Hematopoietic multipotent progenitor cell treated with erythropoietin and hydrocortisone succinate and interleukin-3 and kit ligand, for 15 days (in vitro differentiated cells): ENCODE measurements at places on chromosomes 16 and 17.

DNA sequence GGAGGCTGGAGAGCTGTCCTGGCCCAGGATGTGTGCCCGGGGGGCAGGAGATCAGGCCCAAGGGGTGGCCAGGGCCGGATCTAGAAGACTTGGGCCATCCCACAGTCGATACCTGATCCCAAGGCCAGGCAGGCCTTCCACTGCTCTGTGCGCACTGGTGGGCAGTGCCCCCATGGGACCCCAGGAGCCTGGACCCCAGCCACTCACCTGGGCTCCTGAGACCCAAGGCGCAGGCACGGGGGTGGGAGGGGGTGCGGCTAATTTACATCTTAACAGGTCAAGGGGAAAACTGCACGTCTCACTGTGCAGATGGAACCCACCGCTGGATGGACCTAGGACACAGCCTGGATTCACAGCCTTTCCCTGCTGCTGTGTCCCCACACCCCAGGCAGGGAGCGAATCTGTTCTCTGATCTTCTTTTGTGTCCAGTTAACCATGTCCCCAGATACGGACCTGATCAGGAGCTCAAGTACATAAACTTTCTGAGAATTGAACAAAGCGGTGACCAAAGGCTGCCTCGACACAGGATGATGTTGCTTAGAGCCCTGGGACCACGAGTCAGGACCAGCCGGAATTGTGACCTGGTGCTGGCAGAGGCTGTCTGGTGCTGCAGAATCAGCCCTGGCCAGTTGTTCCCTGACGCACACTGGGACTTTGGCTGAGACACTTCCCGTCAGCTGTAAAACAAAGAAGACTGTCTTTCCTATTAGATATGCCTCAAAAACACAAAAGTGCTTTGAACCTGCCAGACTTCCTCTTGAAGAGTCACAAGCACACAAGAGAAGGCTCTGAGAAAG, 60.6 kb downstream of the TNFRSF13B start:
- DNase-seq = no peak

GRCh38 chr16:48383009-48383876, 2.0 kb downstream of the SIAH1 start:
- DNase-seq = no peak

DNA sequence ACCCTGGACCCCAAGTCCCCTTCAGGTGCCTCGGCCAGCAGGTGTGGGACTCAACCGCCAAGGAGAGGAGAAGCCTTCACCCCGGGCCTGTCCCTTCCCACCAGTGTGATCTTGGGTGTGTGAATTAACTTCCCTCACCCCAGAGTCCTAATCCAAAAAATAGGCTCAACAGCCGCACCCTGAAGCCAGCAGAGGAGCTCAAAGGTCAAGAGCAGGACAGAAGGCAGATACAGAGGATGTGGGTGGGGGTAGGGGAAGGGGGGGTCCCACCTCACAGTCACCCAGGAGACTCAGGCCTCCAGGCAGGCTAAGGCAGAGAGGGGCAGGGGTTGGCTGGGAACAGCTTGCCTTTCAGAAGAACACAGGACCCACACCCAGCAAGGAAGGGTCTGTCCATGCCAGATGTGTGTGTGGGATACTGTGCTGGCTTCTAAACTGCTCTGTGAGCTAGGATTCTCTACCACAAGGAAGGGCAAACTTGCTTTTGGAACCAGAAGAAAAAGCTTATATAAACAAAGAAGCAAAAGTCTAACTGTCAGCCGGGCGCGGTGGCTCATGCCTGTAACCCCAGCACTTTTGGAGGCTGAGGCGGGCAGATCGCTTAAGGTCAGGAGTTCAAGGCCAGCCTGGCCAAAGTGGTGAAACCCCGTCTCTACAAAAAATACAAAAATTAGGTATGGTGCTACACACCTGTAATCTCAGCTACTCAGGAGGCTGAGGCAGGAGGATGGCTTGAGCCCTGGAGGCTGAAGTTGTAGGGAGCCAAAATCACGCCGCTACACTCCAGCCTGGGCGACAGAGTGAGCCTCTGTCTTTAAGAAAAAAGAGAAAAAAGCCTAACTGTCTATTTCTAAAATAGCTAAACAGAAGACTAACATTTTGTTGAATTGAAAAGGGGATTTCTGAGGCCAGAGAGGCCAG, 4.6 kb downstream of the PIEZO1 start:
- DNase-seq = no peak

DNA sequence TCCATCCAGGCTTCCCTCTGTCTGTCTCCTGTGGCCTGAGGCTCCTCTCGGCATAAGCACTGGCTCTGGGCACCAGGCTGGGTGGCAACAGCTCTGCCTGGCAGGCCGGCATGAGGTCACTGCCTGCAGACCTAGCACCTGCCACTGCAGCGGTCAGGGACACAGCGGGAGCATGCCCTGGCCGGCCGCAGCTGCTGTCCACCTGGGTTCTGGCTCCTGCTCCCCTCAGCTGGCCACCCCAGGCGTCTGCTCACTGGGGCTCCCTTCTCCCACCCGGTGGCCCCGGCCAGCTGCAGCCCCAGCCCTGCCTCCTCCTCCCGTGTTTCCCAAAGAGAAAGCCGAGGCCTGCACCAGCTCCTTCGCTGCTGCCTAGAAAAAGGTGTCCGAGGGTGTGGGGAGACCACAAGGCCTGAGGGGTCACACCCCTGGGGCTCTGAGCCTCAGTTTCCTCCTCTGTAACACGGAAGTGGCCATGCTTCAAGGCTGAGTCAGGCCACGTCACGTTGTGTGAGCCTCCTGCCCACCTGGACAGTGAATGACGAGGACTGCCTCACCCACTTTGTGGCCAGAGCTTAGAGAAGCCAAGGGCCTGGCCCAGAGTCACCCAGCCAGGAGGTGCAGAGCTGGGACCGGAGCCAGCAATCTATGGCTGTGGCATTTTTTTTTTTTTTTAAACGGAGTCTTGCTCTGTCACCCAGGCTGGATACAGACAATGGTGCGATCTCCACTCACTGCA, 6.7 kb downstream of the NTHL1 start:
- no peak for DNase-seq

GRCh38 chr17:37510056-37510455, 20.4 kb downstream of the DUSP14 start:
- DNase-seq = no peak

DNA sequence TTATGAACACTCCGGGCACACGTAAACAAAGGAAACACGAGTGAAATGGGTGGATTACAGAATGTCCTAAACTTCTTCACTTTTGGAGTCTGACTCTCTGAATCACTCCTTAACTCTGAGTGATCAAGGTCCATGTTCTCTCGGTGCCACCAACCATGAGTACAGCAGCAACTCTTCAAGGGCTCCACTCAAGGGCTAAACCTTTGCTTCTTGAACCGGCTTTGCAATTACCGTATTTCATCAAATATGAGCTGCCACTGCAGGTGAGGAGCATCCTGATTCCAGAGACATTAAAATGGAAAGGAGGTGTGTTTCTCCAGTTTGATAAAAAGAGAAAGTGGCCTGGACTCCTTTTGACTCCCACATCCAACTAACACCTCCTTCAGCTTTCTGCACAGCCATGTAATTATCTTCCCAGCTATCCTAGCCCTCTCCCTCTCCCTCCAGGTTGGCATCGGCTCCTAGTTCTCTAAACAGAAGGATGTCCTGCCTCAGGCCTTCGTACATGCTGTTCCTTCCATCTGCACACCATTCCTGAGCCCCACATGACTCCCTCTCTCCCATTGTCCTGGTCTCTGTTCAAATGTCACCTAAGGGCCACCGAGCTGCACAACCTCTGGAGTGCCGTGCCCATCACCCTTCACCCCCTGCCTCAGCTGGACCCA, 61.4 kb downstream of the ZDHHC7 start:
- no peak for DNase-seq

DNA sequence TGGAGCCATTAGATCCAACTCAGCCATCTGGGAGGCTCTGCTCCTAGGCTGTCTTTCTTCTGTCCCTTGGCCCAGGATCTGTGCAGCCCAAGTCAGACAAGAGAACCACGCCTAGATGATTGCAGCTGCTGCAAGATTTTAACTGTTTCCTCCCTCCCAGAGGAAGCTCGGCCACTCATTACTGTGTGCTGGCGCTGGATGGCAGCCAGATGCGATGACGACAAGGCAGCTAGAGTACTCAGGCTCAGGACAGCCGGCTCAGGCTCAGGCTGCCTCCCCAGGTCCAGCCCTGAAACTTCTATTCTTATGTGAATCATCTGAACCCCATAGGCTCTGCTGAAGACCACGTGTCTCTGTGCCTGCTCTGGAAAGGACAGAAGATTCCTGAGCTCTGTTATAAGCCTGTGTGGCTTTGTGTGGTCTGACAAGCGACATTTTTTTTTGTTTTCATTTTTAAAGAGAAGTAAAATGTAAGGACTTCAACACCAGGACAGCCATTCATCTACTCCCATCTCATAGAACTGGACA, 32.1 kb upstream of the FBXW10B start:
- DNase-seq = peak; percentile 49

DNA sequence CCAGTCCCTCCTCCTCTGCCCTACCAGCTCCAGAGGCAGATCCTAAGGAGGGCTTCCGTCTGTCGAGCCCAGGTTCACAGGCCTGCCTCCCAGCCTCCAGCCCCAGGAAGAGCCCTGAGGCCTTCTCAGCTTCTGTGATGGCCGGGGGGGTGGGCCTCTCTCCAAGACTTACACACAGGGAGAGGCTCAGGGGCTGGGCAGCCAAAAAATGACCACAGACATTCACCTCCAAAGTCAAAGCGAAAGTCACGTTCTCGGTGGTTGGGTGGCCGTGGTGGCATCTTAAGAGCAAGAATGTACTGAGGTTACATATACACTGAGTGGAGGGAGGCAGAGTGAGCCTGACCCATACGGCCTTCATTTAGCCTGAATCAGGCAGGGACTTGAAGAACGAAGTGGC, 119.1 kb downstream of the CCDC182 start:
- DNase-seq = no peak

- no peak for DNase-seq
Measured at GRCh38 chr16:3691761-3692160, 25.6 kb downstream of the TRAP1 start.

GRCh38 chr16:55082591-55082976, 151.9 kb downstream of the IRX5 start:
- no peak for DNase-seq

DNA sequence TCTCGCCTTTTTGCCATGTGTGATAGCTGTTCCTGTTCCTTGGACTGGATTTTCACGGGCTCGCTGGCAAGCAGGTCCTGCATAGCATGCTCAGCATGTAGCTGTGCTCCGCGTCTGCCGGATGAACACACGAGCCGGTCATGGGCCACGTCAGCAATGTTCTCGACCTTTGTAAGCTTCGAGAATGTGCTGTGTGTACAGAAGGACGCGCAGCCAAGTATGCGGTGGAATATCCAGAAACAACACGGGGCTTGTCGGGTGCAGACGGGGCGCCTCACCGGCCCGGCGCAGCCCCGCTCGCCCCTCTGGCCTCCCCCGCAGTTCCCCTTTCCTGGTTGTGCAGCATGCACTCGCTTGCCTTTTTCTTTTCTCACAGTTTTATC, 42.2 kb downstream of the RPTOR start:
- no peak for DNase-seq

DNA sequence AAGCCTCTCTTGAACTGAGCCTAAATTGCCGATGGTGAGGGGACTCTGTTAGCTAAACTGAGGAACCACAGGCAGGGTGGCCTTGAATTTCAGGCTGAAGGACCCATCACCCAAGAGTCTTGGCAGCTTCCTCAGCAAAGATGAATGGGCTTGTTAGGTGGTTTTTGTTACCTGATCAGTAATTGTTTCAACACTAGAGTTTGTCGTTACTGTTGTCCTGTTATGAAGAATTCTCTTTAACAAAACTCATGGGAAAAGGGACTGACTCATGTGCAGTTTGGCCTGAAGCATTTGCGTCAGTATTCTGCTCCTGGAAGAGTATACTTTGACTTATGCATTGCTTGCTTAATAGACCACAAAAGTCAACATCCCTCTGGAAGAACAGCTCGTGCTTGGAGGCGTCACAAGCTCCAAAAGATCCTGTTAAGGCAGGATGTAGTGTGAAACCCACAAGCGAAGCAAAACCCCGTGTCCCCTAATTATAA, 206.0 kb downstream of the IRX3 start:
- no peak for DNase-seq

- DNase-seq = no peak
Measured at GRCh38 chr16:89623511-89624261, 10.2 kb downstream of the DPEP1 start.

DNA sequence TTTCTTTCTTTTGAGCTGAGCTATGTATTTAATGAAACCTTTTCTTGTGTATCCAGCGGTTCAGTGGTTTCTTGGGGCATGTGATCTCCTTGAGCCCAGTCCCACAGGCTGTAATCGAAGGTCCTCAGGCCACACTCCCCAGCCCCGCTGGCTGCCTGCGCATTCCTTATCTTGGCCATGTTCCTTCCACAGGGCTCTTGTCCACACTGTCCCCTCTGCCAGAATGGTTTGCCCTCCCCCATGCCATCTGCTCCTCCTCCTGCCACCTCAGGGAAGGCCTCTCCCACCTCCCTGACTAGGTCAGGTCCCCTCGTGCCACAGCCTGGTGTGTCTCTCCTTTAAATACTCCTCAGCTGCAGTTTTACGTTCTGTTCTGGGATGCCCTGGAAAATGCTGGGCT, 12.1 kb upstream of the NLRC5 start:
- DNase-seq = no peak

GRCh38 chr17:5181509-5182305, 10.0 kb downstream of the ZNF594 start:
- no peak for DNase-seq

- no peak for DNase-seq
Measured at GRCh38 chr16:23640615-23640930, 537 bp downstream of the PALB2 start.

DNA sequence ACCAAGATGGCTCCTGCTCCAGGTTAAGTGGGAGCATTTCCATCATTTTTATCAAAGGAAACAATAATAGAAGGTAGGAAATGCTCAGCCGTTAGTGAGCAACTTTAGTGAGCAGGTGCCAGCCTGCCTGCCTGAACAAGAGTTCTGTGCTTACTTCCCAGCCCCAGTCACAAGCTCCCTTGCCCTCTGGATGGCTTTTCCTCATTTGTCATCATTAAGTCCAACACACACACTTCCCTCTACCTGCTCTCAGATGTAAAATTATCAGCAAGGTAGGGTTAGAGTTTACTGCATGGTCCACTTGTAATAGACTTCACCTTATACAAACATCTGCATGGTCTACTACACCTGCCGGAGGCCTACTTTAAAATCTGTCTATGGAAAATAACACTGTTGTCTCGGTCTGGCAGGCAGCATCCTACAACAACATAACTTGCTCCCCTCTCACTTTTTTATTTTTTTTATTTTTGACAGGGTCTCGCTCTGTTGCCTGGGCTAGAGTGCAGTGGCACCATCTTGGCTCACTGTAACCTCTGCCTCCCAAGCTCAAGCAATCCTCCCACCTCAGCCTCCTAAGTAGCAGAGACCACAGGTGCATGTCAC, 12.7 kb downstream of the TEX2 start:
- DNase-seq = no peak

GRCh38 chr17:78708510-78708973, 73.5 kb downstream of the CYTH1 start:
- DNase-seq = peak; percentile 53
